ENCODE measurements at places on chromosomes 6 and 20.

GRCh38 chr20:32980990-32981389 lies 23.2 kb downstream of the SUN5 start:
- no peak for DNase-seq

DNA sequence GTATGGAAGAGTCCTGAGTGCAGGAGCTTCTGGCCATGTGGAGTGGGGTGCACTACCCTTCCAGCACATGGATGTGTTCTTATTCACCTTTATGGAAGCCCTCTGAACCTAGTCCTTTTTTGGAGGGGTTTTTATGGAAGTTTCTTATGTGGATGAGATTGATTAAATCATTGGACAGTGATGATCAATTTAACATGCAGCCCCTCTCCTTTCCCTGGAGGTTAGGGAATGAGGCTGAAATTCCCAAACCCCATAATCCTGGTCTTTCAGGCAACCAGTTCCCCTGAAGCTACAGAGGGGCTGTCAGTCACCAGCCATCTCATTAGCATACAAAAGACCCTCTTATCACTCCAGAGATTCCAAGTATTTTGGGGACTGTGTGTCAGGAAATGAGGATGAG lies 183.9 kb upstream of the MAP3K7 start:
- DNase-seq = no peak

GRCh38 chr6:169173532-169174268 lies 79.9 kb downstream of the THBS2 start:
- no peak for DNase-seq

DNA sequence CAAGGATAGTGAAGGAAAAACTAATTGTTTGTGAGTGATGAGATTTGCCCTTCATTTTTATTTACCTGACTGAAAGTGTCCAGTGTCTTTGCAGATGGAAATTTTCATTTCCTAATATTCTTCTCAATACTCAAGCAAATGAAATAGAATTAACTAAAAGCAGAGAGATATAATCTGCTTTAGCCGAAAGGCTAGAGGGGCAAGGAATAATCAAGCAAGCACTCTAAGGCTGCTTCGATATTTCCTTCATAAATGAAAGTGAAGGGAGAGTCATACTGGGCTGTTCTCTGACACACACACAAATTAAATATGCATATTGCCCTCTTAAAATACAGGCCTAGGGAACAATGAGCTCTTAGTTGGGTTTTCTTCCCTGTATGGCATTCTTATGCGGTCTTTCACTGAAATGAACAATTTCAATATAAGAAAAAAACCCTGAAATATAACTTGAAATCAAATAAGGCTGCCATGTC lies 47.5 kb upstream of the POPDC3 start:
- DNase-seq = no peak

- no peak for DNase-seq
Observed at GRCh38 chr6:29919506-29920445, 22.6 kb upstream of the HLA-A start.

GRCh38 chr6:165574220-165575157 lies 88.6 kb downstream of the PDE10A start:
- DNase-seq = no peak

DNA sequence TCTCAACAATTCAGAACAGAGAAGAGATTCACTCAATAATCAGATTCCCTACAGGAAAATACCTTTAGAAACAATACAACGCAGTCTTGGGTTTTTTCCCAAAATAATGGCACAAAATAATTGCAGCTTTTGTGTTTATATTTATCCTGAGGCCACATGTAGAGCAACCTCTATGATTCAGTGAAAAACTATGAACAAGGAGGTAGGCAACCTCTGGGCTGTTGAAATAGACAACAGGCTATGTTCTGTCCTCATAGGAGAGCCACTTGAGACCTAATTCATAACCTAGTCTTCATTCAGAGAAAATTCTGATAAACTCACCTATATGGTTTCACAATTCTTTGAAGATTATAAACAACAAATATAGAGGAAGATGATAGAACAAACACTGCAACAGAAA lies 118.3 kb downstream of the KHDC1L start:
- no peak for DNase-seq

- DNase-seq = no peak
Observed at GRCh38 chr6:142714951-142715785, 229.8 kb downstream of the HIVEP2 start.

GRCh38 chr20:3759316-3759823 lies 8.2 kb downstream of the ADISSP start:
- DNase-seq = no peak

DNA sequence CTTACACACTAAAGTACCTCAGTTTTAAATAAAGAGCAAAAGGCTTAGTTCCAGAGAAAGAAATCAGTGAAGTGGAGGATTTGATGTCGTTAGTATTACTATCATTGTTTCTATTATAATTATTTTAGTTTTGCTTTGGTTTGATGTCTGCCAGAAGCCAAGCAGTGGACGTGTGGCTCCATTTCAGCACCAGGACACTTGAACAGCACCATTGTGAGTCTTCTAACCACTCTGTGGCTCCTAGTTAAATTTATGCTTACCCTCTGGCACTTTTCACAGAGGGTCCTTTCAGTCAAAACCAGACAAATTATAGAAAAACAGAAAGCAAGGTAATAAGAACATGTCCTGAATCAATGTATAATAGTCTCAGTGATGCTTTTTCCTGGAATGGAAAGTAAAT lies 3.4 kb downstream of the COL9A1 start:
- no peak for DNase-seq

DNA sequence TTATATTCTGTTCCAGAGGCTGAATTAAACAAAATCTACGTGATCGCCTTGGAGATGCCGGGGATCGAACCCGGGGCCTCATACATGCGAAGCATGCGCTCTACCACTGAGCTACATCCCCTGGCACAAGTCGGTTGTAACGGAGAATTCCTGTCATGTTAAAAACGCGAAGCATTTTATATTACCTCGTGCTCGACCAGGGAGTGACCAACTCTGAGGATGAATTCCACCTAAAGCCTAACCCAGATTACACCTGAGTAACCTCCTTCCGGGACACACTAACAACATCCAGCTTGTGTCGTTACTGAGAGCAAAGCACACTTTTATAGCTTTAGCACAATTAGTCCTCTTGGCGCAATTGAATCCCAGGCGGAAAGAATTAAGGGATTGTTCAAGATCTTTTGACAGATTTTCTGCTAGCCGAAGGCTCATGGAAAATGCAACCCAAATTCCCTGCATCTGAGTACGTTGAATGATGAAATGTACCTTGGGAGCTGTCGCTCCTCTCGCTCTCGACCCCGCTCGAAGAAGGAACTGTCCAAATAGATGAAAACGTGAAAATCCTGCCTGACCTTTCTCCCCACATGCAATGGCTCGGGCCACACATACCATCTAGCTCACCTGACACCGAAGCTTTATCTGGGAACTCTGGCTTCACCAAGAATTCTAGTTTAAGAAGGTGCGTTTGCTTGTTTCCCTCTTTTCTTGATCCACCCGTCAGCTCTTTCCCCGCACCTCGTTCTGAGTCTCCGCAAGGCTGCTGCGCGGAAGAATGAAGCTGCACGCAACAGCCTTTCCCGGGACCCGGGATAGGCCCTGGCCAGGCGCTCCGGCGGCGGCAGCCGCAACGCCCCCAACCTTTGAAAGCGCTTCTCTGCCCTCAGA lies 148.3 kb downstream of the GPX5 start:
- peak; percentile 91 for DNase-seq

DNA sequence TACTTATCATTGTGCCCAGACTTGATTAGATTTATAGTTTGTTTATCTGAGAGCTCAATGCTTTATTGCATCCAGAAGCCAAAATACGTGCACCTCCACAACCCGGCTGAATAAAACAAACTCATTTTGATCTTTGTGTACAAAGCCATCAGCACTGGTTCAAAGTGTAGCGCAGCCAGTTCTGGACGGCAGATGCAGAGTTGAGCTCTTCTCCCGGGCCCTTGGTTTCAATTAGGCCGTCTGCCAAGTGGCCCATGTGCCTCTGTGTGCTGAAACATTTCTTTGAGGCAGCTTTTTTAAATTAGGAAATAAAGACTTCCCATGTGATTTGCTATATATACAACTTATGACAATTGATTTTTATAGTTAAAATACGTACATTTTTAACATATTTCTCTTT lies 96.2 kb upstream of the RSPO3 start:
- no peak for DNase-seq

- peak; percentile 50 for DNase-seq
Observed at GRCh38 chr6:29927841-29928388, 14.4 kb upstream of the HLA-A start.

GRCh38 chr20:6122111-6122872 lies 538 bp downstream of the FERMT1 start:
- no peak for DNase-seq

DNA sequence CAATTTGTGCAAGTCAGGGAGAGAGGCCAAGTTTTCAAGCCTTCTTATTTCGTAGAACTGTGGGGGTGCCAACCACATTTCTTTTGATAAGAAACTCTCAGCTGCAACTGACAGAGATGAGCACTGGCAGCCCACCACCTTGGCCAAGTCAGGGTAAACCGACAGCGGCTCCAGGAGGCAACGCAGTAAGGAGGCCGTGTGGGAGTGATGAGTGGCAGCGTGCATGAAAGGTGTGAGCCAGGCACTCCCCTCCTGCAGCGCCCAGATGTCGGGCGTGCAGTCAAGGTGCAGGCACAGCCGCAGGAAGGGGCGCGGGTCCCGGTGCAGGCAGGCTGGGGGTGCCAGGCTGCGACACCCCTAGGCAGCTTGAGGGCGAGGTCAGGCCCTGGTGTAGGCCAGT lies 49.2 kb upstream of the HDAC2 start:
- no peak for DNase-seq

GRCh38 chr20:31956556-31957526 lies 5.0 kb upstream of the PDRG1 start:
- DNase-seq = no peak

- DNase-seq = no peak
Observed at GRCh38 chr20:32062776-32063170, 10.7 kb downstream of the HCK start.

DNA sequence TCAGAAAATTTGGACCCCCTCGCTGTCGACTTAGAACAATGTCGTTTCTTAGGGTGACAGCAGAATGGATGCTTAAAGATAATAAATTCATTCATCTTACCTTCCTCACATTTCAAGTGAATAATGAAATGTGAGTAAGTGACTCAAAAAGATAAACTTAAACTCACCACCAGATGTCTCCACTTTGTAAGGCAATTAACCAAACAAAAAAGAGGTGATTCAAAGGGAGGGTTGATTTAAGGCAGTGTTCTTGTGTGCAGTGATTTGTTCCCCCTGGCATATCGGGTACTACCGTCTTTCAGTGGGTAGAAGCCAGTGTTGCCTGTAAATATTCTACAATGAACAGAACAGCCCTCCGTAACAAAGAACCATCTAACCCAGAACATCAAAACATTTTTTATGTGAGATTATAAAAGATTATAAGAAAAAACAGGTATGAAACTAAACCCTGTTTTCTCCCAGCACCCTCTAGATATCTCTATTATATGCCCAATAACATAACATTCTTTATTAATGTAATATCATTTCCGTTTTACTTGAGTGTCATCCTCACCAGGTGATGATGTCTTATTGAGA lies 589.7 kb downstream of the CBLN4 start:
- no peak for DNase-seq

GRCh38 chr6:47034421-47034820 lies 7.7 kb downstream of the ADGRF1 start:
- no peak for DNase-seq

GRCh38 chr20:62370115-62370806 lies 3.1 kb upstream of the LAMA5 start:
- DNase-seq = peak; percentile 78

GRCh38 chr6:167098825-167099225 lies 24.1 kb upstream of the CCR6 start:
- no peak for DNase-seq

DNA sequence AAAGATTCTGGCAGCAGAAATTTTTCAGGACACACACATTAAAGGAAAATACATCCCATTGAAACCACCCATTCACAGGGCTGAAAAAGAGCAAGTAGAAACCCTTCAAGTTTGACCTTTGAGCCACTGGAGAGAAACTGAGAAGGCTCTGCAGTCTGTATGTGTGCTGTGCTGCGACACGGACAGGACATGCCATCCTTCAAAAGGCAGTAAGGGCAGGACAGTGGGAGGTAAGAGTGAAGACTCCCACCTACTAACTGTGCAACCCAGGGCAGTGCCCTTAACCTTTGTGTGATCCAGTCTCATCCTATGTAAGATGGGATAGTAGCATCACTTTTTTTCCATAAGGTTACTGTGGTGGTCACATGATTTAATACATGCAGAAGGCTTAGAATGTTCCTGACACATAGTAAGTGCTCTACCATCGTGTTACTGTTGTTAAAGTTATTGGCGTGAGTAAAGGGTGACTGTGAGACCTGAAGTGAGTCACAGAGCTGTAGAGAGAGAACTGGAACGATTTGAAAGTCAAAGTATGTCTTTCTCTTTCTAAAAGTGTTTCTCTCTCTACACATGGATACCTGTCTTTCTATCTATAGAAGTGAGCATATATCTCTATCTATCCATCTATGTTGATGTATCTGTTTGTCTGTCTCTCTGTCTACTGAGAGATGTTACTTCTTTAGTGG lies 153.7 kb upstream of the OLIG3 start:
- DNase-seq = no peak

- DNase-seq = peak; percentile 76
Observed at GRCh38 chr20:37627060-37627766, 66.6 kb upstream of the CTNNBL1 start.

- DNase-seq = peak; percentile 95
Observed at GRCh38 chr6:87322304-87323212, at the start of gene SMIM8. SMIM8 (plus strand) TSS chr6:87322588; CDS start chr6:87337032, 14,444 bp downstream.

GRCh38 chr6:8238773-8239683 lies 136.7 kb upstream of the EEF1E1 start:
- DNase-seq = no peak

DNA sequence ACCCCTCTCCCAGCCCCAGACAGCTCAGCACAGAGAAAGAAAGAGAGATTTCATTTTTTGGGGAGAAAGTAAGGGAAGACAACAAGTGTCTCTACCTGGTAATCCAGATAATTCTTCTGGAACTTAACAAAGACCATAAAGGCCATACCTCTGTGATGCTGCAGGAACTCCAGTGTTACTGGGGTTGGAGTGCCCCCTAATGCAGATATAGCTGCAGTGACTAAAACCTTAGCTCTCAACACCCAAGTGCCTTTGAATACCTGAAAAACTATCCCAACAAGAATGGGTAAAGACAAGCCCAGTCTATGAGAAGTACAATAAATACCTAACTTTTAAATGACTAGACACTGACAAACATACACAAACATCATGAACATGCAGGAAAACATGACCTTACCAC lies 365.3 kb upstream of the PTCHD4 start:
- no peak for DNase-seq

Measured in activated CD8-positive, alpha-beta memory T cell treated with anti-CD3 and anti-CD28 coated beads, Interleukin-2, amount 50 U/mL, for 48 hours (primary cell).